ENCODE measurements at places on chromosomes 13 and 19.

DNA sequence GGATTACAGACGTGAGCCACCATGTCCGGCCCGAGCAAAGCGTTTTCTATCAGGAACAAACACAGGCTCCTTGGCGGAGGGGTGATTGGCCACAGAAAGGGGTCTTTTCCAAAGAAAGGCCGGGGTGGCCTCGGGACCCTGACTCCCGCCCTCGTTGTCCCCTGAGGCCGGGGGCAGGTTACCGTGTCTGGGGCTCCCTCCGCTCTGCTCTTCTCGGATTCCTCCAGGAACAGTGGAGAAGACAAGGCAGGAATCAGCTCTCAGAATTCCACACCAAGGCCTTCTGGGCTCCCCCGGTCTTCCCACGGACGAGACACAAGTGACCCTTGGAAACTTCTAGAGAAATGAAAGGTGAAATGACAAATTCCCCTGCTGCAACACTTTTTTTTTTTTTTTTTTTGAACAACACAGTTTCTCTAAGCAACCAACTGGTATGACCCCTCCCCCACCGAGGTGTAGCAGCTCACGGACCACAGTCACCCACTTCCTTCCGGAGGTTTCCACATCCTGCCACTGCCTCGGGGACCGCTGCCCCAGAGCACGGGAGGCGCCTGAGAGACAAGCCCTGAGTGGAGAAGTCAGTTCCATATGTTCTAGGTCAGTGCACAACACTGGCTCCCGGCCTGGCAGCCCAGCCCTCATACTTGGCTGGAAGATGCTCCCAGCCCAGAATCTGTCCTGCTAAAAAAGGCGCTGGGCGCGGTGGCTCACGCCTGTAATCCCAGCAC lies 11.0 kb downstream of the MOB3A start:
- no peak for DNase-seq

- peak; percentile 0 for DNase-seq
Measured at GRCh38 chr13:35888981-35889380, 242.2 kb downstream of the DCLK1 start.

DNA sequence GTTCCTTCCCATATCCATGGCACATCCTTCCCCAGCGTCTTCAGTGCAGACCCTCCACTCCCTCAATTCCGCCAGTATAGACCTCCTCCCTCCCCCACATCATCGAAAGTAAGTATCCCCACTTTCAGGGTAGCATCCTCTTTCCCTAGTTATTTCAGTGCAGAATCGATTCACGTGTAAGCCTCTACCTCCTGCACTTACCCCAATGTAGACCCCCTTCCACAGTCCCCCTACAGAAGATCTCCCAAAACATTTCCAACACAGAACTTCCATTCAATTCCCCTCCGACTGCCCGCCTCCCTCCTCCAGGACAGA lies 664 bp downstream of the IRF3 start:
- no peak for DNase-seq

DNA sequence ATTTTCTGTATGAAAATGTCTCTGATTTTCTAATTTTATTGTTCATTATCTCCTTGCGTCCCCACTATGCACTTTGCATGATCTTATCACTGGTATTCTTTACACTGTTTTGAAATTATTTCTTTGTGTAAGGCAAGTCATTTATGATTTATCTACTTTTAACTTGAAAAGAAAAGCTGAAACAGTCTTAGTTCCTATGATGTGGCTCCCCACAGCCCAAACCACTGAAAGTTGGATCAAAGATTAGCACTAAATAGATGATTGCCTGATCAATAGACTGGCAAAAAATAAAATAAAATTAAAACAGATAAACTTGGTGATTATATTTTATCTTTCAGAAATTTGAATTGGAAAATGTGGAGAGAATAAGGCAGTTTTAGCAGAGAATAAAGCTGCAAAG lies 1101.9 kb downstream of the PCDH9 start:
- no peak for DNase-seq

DNA sequence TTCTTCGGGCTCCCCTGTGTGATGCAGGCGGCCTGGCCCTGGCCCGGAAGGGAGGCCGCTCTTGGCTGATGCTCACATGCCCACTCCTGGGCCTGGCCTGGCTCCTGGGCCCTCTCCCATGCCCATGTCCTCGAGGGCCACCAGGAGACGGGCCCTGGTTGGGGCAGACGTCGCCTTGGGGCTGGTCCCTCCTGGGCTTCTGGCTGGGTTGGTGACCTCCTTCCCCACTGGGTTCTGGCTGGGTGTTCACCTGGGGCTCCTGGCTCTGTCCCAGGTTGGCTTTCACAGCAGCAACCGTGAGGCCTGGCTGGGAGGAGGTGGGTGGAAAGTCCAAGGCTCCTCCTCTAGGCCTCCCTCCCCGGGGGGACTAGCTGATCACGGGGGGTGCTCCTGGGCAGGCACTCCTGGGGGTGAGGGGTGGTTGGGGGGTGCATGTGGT lies 15.5 kb upstream of the SLC7A10 start:
- DNase-seq: no peak

GRCh38 chr13:104809483-104809882 lies 1726.0 kb downstream of the EFNB2 start:
- DNase-seq: no peak

GRCh38 chr13:42545842-42546241 lies 28.1 kb upstream of the TNFSF11 start:
- DNase-seq: no peak

DNA sequence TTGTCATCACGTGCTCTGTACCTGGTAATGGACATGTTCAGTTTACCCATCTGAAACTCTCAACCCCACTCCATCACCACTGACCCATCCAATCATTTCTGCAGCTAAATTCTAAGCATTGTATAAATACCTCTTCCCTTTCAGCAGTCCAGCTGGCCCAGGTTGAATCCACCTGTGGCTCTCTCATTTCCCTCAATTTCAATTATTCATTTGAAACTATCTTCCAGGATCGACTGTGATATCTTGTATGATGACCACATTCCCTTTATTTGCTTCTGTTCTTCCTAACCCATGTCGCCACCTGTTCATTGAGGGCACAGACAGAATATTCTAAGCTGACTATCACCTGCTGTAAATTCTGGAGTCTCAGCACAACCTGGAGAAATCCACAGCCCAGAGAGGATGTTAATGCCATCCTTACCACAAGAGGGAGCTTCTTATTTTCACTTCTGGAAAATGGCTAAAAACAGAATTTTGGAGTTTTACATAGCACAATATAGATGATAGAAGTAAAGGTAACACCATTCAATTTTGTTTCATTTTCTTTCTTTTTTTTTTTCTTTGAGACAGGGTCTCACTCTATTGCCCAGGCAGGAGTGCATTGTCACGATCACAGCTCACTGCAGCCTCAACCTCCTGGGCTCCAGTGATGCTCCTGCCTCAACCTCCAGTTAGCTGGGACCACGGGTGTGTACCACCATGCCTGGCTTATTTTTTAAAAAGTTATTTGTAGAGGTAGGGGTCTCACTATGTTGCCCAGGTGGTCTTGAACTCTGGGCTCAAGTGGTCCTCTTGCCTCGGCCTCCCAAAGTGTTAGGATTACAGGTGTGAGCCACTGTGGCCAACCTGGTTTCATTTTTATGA lies 38.6 kb downstream of the ZNF823 start:
- no peak for DNase-seq

- no peak for DNase-seq
Measured at GRCh38 chr19:3605770-3606169, 905 bp downstream of the TBXA2R start.

DNA sequence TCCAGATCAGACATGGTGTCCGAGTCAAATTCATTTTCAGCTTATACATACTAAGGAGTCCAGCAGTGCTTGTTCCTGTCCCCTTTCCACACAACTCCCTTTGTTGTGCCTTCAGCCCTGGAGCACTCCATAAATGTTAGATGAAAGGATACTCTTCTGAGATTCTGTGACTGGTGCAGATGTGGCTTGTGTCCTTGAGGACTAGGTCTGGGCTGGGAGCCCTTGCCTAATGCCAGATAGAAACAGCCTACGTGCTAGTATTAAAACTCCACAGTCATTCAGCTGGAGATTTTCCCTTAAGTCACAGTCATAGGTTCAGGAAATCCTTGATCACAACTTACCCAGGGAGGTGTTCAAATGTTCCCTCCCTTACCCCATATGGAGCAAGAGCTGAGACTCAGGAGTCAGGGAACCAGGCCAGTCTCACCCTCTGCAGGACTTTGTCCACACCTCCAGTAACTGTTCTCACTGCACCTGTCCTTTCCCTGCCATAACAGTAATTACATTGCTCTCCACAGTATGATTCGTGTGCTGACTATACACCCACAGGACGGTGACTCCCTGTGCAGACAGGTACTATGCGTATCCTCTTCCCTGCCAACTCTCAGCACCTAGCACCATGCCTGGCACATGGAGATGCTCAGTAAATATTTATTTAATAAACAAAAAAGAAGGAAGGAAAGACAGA lies 15.5 kb upstream of the SERPINE3 start:
- no peak for DNase-seq

DNA sequence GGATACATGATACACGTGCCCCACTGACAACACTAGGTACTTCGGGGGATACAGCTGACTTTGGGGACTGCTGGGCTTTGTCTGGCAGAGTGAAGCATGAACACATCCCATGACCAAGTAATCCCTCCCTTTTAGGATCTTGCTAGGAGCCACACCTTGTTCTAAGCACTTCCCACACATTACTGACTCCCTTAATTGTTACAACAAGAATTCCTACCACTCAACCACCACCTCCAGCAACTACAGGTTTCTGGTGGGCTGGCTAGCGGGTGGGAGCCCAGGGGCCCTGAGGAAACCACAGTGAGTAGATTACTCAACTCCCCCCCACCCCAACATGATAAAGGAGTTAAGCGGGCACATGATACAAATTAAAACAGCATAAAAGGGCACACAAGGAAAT lies 7.2 kb upstream of the SLC35E1 start:
- DNase-seq: no peak

Measured in NCI-H1092 (cell line).